Posterior vena cava (tissue), 2 donors: ENCODE measurements at places on chromosomes 5 and 9. TPM values are rescaled to one million over a fixed set of nuclear protein-coding genes. Genes with fewer than 3 reads are reported as not detected.

- peak; percentile 87 for DNase-seq
Observed at GRCh38 chr5:174354571-174354970, 309.1 kb downstream of the NSG2 start.

DNA sequence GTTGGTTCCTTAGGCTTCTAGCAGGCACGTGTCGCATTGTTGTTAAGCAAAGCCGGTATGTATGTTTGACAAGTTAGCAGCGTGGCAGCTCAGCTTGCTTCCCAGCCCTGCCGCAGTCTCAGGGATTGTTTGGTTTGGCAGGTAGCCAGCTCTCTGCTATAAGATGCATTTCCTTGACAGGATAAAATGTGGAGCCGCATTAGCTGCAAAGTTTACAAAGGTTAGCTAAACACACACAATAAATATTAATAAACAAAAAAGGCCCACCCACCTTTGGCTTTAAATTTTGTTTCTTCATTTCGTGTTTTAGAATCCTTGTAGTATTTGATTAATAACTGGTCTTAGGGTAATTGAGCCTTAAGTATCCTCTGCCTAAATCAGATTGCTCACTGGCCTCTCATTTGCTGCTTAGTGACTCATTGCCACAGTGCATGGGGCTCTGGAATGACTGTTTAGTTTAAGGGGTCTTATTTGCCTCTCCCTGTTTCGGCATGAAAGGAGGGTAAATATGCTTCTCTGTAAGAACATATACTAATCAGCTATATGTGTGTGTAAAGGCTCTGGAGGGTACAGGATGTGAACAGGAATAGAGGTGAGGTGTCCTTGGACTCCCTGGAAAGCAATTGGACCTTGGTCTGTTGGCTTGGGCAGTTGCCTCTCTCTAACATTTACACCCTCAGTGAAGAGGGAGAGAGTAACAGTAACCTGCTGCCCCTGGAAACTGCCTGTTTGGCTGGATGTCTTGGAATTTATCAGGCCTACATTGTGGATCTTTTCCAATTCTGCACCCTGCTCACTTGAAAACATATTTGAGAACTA is 122.0 kb downstream of the GDNF start:
- no peak for DNase-seq

DNA sequence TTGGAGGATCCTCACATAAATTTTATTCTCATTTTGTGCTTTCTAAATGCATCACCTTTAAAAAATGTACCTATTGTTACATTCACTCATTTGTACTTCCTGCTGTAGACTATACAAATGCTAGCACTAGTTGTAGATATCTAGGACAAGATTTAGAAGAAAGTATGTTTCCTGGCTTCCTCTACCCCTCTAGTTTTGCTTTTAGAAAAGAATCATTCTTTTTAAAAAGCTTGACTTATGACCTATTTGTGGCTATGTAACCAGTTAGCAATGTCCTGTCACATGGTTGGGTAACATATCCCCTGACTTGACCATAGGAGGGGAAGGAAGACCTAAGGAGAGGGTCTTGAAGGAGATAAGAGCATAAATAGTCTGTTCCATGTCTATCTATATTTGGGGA is 13.3 kb downstream of the CAMK4 start:
- no peak for DNase-seq

GRCh38 chr5:131957721-131958441 is 12.4 kb upstream of the MEIKIN start:
- no peak for DNase-seq

- no peak for DNase-seq
Observed at GRCh38 chr9:33471361-33471760, 2.4 kb downstream of the NOL6 start.

GRCh38 chr9:128886211-128886891 is 4.4 kb downstream of the LRRC8A start:
- DNase-seq: no peak

GRCh38 chr5:163730206-163730756 is 224.9 kb downstream of the MAT2B start:
- DNase-seq: no peak

- DNase-seq: no peak
Observed at GRCh38 chr5:7747728-7748127, 103.2 kb downstream of the CFAP90 start.

- no peak for DNase-seq
Observed at GRCh38 chr9:123924727-123925126, 5.2 kb downstream of the DENND1A start.

- DNase-seq: no peak
Observed at GRCh38 chr5:1950096-1950707, 67.5 kb upstream of the IRX4 start.

DNA sequence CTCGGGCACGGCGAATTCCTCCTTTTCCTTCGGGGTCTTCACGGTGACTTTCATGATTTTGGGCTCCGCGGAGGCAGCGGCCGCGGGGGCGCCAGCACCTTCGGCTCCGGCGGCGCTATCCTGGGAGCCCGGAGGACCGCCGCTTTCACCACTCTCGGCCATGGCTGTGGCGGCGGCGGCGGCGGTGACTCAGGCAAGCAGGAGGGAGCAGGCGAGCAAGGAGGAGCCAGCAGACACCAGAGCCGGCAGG is 315 bp downstream of the UBQLN1 start:
- DNase-seq: no peak

DNA sequence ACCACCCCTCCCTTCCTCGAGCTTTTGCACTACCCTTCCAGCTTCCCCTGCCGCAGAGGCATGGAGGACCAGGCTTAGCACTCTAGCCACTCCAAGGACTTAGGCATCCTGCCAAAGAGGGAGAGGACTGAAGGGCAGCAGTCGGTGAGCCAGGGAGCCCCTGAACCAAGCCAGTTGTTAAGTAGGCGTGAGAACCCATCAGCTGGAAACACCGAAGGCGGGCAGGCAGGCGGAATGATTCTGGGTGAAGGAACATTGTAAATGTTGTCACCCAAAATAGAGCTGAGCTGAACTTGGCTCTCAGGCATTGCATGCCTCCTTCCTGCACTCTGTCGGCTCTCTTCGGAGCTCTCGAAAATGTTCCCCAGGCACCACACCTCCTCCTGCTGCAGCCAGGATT is 42.8 kb downstream of the NRG2 start:
- DNase-seq: no peak

GRCh38 chr5:103013933-103014552 is 105.9 kb downstream of the GIN1 start:
- DNase-seq: no peak

GRCh38 chr9:130167927-130168326 is 4.3 kb upstream of the NCS1 start:
- DNase-seq: no peak

The FAM81B gene
- total RNA-seq: not detected

The CCDC152 gene
- 2.3 TPM for total RNA-seq

The AHRR gene
- total RNA-seq: 2.9 TPM

The HMGCR gene
- 15.1 TPM for total RNA-seq

The CHSY3 gene
- total RNA-seq: 5.8 TPM

The FAM221B gene
- total RNA-seq: not detected

The PCDHGB2 gene
- total RNA-seq: 4.7 TPM
